Subcutaneous preadipocyte (primary cell): ENCODE measurements at places on chromosomes 13 and 19. TPM values are rescaled to one million over a fixed set of nuclear protein-coding genes. Genes with fewer than 3 reads are reported as not detected.

CERS4 gene
- total RNA-seq = 15.6 and 29.8 TPM in 2 replicates

ASF1B gene
- total RNA-seq = 14.3 and 17.6 TPM in 2 replicates

USHBP1 gene
- under 0.01 TPM in 1 of 2 replicates, not detected in the other for total RNA-seq

ZNF560 gene
- 0.20 TPM in 1 of 2 replicates, not detected in the other for total RNA-seq

LHB gene
- not detected in 2 replicates for total RNA-seq

ZNF99 gene
- total RNA-seq = under 0.01 TPM in 1 of 2 replicates, not detected in the other

LILRA5 gene
- not detected in 2 replicates for total RNA-seq

CBY2 gene
- total RNA-seq = not detected in 2 replicates

STOML3 gene
- not detected in 2 replicates for total RNA-seq

BBC3 gene
- total RNA-seq = 9.8 and 10.3 TPM in 2 replicates

ZNF441 gene
- total RNA-seq = 4.8 and 5.7 TPM in 2 replicates

VSTM2B gene
- total RNA-seq = not detected in 2 replicates

SELENOV gene
- not detected in 2 replicates for total RNA-seq

RASL11A gene
- 8.0 and 12.5 TPM in 2 replicates for total RNA-seq

C1QTNF9 gene
- total RNA-seq = not detected in 2 replicates

RFPL4A gene
- total RNA-seq = not detected in 2 replicates

SLC25A42 gene
- total RNA-seq = 4.0 and 4.9 TPM in 2 replicates

HSD17B14 gene
- 1.1 and 1.4 TPM in 2 replicates for total RNA-seq

ZNF700 gene
- 5.1 and 5.9 TPM in 2 replicates for total RNA-seq

DPF1 gene
- total RNA-seq = 0.73 and 2.7 TPM in 2 replicates

KL gene
- total RNA-seq = under 0.01 and 0.20 TPM in 2 replicates

IRGC gene
- total RNA-seq = not detected in 2 replicates

CEACAM7 gene
- total RNA-seq = not detected in 2 replicates

SLC25A41 gene
- not detected in 2 replicates for total RNA-seq

CYP4F3 gene
- not detected in 2 replicates for total RNA-seq

ZNF865 gene
- 1.1 and 1.6 TPM in 2 replicates for total RNA-seq

ATXN8OS gene
- not detected in 2 replicates for total RNA-seq

TMC4 gene
- not detected in 2 replicates for total RNA-seq

ZNF541 gene
- under 0.01 TPM in 2 replicates for total RNA-seq

PCDH17 gene
- total RNA-seq = 0.20 TPM in 1 of 2 replicates, not detected in the other

MAP3K10 gene
- 4.8 and 9.0 TPM in 2 replicates for total RNA-seq

TEX26 gene
- total RNA-seq = not detected in 2 replicates

PCSK4 gene
- total RNA-seq = 0.78 and 1.8 TPM in 2 replicates

ZNF235 gene
- 2.6 and 3.1 TPM in 2 replicates for total RNA-seq
